Stimulated activated CD8-positive, alpha-beta memory T cell treated with anti-CD3 and anti-CD28 coated beads, Interleukin-4, amount 100 ng/mL, for 4 hours (primary cell): ENCODE measurements at places on chromosomes 2 and 18.

DNA sequence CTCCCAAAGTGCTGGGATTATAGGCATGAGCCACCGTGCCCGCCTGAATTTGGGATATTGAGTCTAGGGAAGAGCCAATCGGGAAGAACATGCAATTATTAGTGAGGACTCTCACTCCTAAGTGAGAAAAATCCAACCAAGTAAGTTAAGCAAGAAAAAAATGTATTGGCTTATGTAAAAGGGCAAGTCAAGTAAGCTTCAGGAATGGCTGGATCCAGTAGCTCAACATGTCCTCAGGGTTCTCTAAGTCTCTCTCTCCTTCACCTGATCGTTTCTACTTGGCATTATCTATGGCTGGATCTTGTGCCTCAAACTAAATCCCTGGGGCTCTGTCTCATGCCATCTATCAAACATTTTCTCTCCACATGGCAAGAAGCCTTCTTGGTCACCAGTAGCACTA is 16.1 kb upstream of the CIB4 start:
- DNase-seq, result no peak

DNA sequence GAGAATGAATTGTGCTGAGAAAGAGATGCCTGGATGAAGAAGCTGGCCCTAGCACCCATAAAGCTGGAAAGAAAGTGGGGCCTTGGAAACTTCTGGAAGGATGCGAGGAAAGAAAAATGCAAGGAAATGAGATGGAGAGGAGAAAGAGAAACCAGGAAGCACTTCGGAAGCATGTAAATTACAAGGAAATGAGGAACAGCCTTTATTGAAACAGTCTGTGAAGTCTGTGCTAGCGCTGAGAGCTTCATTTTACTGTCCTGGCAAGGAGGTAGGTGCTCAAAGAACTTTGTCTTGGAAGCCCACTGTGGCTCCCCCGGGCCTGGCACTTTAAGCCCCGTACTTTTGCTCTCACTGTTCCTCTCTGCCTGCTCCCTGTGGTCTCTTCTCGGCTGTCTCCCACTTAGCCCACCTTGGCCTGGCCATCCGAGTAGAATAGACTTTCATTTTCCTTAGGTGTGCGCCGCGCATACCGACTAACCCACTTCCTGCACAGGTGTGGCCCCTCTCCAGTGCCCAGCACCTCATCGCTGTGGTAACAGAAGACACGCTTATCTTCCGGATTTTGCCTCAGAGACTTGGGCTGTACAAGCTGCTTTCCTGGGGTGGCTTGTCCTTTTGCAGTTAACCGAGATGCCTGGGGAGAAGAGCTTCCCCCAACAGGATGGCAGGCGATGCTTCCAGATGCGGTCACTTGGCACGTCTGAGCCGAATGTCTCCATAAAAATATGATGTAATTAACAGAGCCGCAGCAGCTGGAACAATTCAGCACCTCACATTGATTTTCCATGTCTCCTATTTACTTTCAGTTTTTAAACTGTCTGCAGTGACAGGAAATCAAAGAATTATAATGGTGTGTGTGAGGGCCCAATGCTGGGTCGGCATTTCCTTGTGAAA is 199.6 kb downstream of the HRH4 start:
- DNase-seq, result no peak

DNA sequence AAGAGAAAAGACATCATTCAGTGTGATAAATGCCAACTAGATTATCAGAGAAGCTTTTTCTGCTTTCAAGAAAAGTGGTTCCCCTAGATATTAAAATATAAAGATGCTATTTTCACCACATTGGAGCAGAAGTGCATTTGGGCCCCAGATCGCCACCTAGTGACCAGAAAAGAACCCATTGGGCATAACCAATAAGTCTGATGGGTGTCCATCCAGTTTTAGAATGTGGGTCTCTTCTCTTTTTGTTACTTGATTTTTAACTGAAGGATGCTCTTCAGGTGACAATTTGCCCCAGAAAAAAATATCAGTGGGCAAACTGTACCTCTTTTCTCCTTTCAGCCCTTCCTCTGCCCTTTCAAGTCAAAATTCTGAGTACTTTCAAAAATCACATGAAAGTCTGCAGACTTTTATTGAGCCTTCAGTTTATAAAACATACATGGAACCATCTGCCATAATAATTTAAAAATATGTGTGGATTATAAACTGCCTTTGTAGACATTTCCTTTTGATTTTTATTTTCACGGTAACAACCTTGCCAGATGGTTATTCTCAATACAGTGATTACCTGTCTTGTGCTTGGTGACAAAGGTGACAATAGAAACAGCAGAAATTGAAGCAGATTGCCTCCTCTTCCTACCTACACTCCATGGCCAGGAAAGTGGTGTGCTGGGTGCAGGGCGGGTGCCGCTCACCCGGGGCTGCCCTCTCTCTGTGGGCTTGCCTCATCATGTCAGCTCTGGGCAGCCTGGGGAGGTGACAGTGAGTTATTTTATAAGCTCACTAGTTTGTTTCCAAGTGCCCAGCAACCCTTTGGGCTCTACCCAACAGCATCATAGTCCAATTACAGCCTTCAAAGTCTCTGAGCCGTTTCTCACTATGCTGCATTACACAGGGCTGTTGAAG is 124.5 kb downstream of the DCDC2C start:
- no peak for DNase-seq

- no peak for DNase-seq
These were observed 122.8 kb upstream of the AGAP1 start for GRCh38 chr2:235371018-235371417.

- DNase-seq, result no peak
These were observed 240.5 kb downstream of the BCL2 start for GRCh38 chr18:63079114-63079513.

DNA sequence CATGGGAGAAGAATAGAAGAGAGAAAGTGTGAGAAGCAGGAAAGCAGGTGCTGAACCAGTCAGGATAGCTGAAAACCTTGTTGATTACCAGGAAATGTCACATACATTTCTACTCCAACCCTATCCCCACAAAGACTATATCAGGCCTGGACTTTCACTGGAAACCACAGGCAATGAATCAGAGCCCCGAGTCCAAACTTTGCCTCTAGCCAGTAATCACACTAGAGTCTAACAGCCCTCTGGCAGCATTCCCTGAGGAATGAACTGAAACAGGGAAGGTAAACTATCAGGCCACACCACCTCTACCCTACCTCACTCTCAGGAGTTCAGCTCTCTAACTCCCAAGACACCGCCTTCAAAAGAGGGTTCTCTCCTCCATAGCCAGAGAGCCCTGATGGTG is 18.7 kb upstream of the IHH start:
- no peak for DNase-seq

GRCh38 chr2:118627156-118627555 is 220.3 kb downstream of the EN1 start:
- no peak for DNase-seq

DNA sequence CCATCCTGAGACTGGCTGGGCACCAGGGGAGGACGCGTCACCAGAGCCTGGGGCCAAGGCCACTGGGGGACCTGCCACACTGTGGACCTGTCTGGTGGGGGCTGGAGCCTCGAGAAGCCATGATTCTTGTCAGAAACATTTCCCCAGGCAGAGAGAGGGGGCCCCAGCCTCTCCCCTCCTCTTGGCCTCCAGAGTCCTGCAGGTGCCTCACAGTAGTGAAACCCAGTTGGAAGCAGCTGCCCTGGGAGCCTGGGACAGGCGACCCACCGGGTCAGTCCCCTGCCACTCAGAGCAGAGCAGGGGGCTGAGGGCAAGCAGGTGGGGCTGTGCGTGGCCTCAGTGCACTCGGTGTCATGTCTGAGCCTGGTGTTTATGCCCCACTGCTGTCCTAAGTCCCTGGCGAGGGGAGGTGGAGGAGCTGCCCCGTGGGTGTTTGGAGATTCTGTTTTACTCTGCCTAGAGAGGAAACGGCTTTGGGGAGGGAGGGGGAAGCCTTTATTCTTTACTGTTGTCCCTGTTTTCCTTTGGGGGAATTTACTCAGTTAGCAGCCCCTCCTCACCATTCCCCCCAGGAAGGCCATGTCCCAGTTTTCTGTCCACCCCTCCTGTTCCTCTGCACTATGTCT is 7.7 kb downstream of the OXER1 start:
- DNase-seq, result no peak

GRCh38 chr2:37820471-37820986 is 104.6 kb upstream of the RMDN2 start:
- DNase-seq, result no peak

- no peak for DNase-seq
These were observed 106.9 kb downstream of the SP3 start for GRCh38 chr2:173858291-173858731.

DNA sequence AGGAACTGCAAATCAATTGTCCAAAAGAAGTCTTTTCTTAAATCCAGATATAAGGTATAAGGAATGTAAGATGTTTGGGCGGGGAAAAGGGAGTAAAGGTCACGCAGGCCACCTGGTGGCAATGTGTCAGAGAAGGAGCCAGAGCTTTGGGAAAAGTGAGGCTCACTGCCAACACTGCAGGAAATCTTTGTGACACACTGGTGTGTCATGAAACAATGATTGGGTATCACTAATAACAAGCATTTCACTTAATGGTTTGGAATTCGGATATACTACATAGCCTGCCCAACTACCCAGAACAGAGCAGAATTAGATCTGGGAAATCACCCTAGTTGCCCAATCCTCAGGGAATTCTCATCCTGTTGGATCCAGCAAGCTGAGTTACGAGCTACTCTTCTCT is 61.0 kb downstream of the RBMS1 start:
- no peak for DNase-seq

GRCh38 chr2:68196120-68196716 is 38.5 kb downstream of the PNO1 start:
- DNase-seq, result no peak

- DNase-seq, result no peak
These were observed 4.1 kb downstream of the DPP10 start for GRCh38 chr2:114446571-114446970.

GRCh38 chr2:151792589-151792988 is 35.6 kb downstream of the ARL5A start:
- no peak for DNase-seq

- DNase-seq, result no peak
These were observed 209.6 kb downstream of the STK39 start for GRCh38 chr2:168037778-168038177.

GRCh38 chr2:219252900-219253752 is at the start of gene TUBA4B:
TSS of gene TUBA4B (plus strand) at chr2:219253243. CDS start at chr2:219253408, 165 bp downstream.
- no peak for DNase-seq

- DNase-seq, result no peak
These were observed 742 bp downstream of the RRM2 start for GRCh38 chr2:10123281-10123680.

- DNase-seq, result no peak
These were observed 45.1 kb upstream of the CD226 start for GRCh38 chr18:69992776-69993175.

DNA sequence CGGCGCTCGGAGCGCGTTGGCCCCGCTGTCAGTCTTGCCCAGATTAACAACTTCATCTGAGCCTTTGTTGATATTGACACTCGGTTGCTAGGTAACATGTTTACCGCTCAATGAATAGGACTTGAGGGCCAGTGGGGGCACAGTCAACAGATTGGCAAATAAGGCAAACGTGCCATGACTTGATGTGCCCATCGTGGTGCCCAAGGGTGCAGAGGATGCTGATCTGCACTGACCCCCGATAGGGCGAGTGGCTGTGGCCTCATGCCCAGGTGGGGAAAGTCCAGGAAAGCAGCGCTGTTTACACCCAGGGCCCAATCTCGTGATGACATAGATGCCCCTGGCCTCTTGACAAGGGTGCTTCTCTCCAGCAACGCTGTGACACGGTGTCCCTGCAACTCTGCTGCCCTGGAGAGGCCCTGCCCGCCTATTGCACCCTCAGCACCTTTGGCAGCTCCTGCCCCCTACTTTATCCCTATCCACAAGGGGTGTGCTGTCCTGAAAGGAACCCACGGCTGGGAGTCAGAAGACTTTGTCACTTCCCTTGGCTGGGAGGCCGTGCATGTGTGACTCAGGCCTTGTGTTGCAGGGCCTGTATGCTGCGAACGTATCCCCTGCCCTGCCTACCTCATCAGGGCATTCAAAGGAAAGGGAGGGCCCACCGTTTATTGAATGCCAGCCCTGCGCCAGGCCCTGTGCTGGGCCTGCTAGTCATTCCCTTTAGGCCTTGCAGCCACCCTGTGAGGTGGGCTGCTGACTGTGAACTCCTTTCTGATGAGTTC is 158.0 kb downstream of the INHBB start:
- no peak for DNase-seq

- DNase-seq, result no peak
These were observed 584 bp downstream of the AAK1 start for GRCh38 chr2:69642709-69643601.

GRCh38 chr2:60091894-60092293 is 461.6 kb downstream of the BCL11A start:
- no peak for DNase-seq

DNA sequence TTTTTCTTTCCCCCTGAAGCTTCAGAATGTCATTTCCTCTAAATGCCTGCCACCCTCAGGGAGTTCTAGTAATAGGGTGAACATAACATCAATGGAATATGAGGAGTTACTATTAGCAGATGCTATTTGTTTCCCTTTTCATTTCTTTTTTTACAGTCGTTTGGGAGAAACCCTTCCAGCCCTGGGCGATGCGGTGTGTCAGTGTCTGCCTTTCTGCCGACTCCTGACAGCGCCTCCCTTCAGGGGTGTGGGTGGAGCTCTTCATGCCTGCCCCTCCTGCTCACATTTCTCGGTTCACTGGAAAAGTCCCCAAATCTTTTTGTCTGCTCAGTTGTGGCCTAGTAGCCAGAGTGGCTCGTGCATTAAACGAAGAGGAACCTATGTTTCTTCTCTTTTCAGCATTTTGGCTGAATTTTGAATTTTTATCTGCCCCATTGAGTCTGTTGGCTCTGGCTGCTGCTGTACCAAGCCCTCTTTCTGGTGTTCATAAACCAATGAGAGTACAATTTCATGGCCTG is 72.3 kb downstream of the FMNL2 start:
- no peak for DNase-seq

DNA sequence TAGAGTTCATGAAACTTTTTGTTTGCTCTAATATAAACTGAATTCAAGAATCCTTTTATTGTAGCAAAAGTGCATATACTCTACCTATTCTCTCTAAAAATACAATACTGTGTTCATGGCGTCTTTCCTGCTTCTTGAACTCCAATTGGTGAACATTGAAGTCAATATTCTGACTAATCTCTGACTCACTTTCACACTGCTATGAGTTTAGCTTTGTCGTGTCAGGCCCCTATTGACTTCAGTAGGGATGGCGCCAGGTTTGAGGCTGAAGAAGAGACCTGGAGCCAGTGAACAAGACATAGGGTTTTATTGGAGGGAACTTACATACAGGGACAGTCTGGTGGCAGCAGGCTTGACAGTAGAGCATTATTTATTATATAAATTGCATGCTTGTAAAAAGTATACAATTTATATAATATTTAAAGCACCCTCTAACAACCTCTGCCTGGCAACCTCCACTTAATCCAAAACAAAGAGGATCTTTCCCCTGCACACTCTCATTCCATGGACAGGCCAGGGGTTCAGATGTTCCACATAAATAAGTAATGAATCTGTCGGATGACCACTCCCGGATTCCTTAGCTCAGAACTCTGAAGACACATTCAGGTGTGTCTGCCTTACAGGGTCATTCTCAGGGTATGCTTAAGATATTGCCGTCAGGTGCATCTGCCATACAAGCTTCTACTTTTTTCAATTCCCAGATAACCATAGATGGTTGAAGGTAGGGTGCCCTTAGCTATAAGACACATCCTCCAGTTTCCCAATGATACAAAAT is 141.0 kb downstream of the CERS6 start:
- no peak for DNase-seq
